ENCODE measurements at places on chromosomes 2 and 18. TPM values are rescaled to one million over a fixed set of nuclear protein-coding genes. Genes with fewer than 3 reads are reported as not detected.

GRCh38 chr2:226475650-226476049 lies 324.0 kb downstream of the IRS1 start:
- H3K27ac ChIP-seq: peak overlapping the region; percentile 40
- peak; percentile 86 for DNase-seq
- no peaks in the 10 kb centered on the region for H3K36me3 ChIP-seq
- peaks cover 28% of the 10 kb centered on the region for H3K4me1 ChIP-seq

GPR55 gene
- total RNA-seq: 0.12 TPM

MGAT4A gene
- 1.2 TPM for total RNA-seq

- no peak for DNase-seq
- H3K4me3 ChIP-seq: no peak overlapping the region
- no peak overlapping the region for H3K27ac ChIP-seq
- no peaks in the 10 kb centered on the region for H3K36me3 ChIP-seq
- no peaks in the 10 kb centered on the region for H3K27me3 ChIP-seq
These were observed 64.8 kb downstream of the SMAD7 start for GRCh38 chr18:48885924-48886400.

C2orf74 gene
- 11.5 TPM for total RNA-seq

GRCh38 chr2:106607371-106607770 lies 120.2 kb downstream of the CD8B2 start:
- DNase-seq: no peak
- H3K27ac ChIP-seq: no peak overlapping the region
- no peak overlapping the region for H3K4me3 ChIP-seq
- H3K4me1 ChIP-seq: no peaks in the 10 kb centered on the region
- no peaks in the 10 kb centered on the region for H3K36me3 ChIP-seq
- no peaks in the 10 kb centered on the region for H3K27me3 ChIP-seq

GRCh38 chr2:15944325-15945017 lies 4.1 kb downstream of the MYCN start:
- H3K4me3 ChIP-seq: no peak overlapping the region
- H3K36me3 ChIP-seq: no peaks in the 10 kb centered on the region

- no peaks in the 10 kb centered on the region for H3K36me3 ChIP-seq
- H3K4me1 ChIP-seq: peaks cover 8% of the 10 kb centered on the region
- no peak within 1 kb of the TSS for H3K27ac ChIP-seq
- H3K27me3 ChIP-seq: peaks cover 6% of the 10 kb centered on the region
These were observed at the start of gene PID1 for GRCh38 chr2:229270551-229271410. PID1 (minus strand) TSS chr2:229271287; CDS start chr2:229271043, 244 bp downstream.

- no peaks in the 10 kb centered on the region for H3K27me3 ChIP-seq
- H3K36me3 ChIP-seq: no peaks in the 10 kb centered on the region
- H3K4me1 ChIP-seq: no peaks in the 10 kb centered on the region
These were observed 20.1 kb downstream of the RRM2 start for GRCh38 chr2:10142640-10142965.

GRCh38 chr2:84899304-84900204 lies 5.9 kb upstream of the TMSB10 start:
- H3K27me3 ChIP-seq: no peaks in the 10 kb centered on the region
- peaks cover 29% of the 10 kb centered on the region for H3K4me1 ChIP-seq
- H3K36me3 ChIP-seq: no peaks in the 10 kb centered on the region
- H3K27ac ChIP-seq: no peak overlapping the region

CDC42EP3 gene
- 102 TPM for total RNA-seq

DNA sequence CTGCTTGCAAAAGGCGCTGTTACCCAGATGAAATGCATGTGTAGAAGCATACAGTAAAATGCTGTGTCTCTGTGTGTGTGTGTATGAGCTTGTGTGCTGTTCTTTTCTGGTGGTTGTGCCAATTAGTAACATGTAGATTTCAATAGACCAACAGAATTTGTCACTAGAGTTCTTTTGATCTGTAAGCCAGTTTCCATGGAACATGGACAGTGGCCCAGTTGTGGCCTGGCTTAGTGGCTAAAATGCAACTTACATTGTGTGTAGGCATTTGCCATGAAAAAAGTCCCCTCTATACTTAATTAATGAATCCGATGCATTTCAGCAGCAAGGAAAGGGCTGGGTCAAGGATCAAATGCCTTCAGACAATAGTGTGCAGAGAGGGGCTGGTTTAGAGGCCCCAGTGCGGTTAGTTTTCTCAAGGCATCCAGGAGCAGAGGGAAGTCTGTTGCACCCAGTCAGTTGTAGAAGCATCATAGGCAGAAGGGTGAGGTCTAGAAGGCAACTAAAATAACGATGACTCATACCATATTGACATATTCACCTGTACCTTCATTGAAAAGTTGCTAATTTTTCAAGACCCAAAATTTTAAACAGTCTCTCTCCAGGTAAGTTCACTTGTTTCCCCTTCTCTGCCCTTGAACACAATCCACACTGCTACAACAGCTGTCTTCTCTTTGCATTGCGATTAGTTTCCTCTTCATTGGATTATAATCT lies 366.9 kb upstream of the SPRED2 start:
- H3K4me3 ChIP-seq: no peak overlapping the region
- no peaks in the 10 kb centered on the region for H3K36me3 ChIP-seq
- H3K4me1 ChIP-seq: no peaks in the 10 kb centered on the region
- DNase-seq: no peak
